Natural killer cell treated with Interleukin-12 subunit alpha and Interleukin-12 subunit beta and Interleukin-15 and Interleukin-18, amount 100 ng/mL, for 72 hours (primary cell): ENCODE measurements at places on chromosomes 12 and 14. TPM values are rescaled to one million over a fixed set of nuclear protein-coding genes. Genes with fewer than 3 reads are reported as not detected.

DNA sequence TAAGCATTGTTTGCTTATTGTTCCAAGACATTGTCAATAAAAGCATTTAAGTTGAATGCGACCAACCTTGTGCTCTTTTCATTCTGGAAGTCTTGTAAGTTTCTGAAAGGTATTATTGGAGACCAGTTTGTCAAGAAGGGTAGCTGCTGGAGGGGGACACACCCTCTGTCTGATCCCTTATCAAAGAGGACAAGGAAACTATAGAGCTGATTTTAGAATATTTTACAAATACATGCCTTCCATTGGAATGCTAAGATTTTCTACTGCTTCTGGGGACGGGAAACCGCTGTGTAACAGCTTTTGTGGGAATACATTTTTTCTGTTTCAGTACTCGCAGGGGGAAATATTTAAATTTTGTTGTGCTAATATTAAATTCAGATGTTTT lies 3.5 kb downstream of the FOS start:
- peaks cover 15% of the 10 kb centered on the region for H3K27me3 ChIP-seq
- H3K4me1 ChIP-seq, result peaks cover 28% of the 10 kb centered on the region

DNA sequence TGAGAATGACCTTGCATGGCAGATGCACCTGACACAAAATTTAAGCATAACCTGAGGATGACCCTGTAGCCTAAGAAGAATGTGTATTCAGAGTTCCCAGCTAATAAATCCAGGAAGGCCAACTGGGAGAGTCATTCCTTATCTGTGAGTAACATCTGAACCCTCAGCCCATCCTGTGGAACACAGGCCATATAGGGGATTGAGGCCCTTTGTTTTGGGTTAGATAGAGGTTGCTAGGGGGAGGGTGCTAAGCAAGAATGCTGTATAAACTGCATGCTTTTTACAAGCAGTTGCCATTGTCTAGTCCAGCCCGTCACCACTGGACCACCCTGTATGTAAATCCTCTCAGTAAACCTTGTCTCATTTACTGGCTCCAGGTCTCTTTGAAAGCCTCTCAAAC lies 77.0 kb downstream of the BICD1 start:
- H3K36me3 ChIP-seq, result no peaks in the 10 kb centered on the region
- DNase-seq, result no peak
- H3K27me3 ChIP-seq, result no peaks in the 10 kb centered on the region
- H3K4me1 ChIP-seq, result no peaks in the 10 kb centered on the region
- no peak overlapping the region for H3K4me3 ChIP-seq
- H3K27ac ChIP-seq, result no peak overlapping the region

DNA sequence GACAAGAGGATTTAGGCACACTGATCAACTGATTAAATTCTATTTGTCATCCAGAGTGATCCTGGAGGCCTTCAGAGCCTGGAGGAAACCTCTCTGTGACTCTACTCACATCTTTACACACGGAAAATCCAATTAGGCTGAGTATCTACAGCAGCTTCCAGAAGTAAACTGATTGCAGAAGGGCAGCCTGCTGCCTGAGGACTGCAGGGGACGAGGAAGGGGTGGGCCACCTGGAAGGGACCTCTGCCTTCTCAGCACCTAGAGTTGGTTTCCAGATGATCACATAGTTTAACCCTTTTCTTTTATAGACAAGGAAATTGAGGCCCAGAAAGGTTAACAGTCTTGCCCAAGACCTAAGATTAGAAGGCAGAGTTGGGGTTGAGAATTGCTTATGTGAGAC lies 206.1 kb downstream of the DAD1 start:
- peaks cover 19% of the 10 kb centered on the region for H3K4me1 ChIP-seq
- no peak overlapping the region for H3K4me3 ChIP-seq
- no peak for DNase-seq
- no peaks in the 10 kb centered on the region for H3K36me3 ChIP-seq
- no peaks in the 10 kb centered on the region for H3K27me3 ChIP-seq

The SLC25A21 gene
- total RNA-seq, result not detected

DNA sequence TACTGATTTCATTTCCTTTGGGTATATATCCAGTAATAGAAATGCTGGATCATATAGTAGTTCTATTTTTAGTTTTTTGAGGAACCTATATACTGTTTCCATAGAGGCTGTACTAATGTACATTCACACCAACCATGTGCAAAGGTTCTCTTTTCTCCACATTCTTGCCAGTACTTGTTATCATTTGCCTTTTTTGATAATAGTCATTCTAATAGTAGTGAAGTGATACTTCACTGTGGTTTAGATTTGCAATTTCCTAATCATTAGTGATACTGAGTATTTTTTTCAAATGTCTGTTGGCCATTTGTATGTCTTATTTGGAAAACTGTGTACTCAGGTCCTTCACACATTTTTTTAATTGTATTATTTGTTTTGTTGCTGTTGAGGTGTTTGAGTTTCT lies 148.2 kb upstream of the NAV3 start:
- no peaks in the 10 kb centered on the region for H3K4me1 ChIP-seq
- H3K36me3 ChIP-seq, result no peaks in the 10 kb centered on the region
- DNase-seq, result no peak
- no peak overlapping the region for H3K27ac ChIP-seq

DNA sequence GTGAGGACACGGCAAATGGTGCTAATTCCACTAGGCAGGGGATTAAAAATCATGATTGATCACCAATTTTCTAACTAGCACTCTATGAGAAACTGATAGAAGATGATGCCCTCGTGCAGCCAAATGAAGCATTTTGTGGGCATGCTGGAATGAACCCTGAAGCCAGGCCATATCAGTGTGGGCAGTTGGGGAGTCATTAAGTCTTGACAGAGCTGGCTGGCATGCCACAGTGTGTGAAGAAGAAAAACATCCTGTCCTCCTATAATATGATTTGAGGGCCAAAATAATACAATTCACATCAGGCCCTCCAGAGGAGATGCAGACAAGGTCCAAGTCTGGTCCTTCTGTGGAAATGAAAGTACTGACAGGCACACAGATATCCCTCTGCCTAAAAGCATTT lies 107.1 kb downstream of the TMTC1 start:
- no peaks in the 10 kb centered on the region for H3K4me1 ChIP-seq
- no peaks in the 10 kb centered on the region for H3K27me3 ChIP-seq
- no peak overlapping the region for H3K4me3 ChIP-seq
- no peak overlapping the region for H3K27ac ChIP-seq

GRCh38 chr14:51574009-51574408 lies 77.7 kb upstream of the FRMD6 start:
- H3K27me3 ChIP-seq, result peaks cover 47% of the 10 kb centered on the region
- no peaks in the 10 kb centered on the region for H3K36me3 ChIP-seq
- H3K27ac ChIP-seq, result no peak overlapping the region

GRCh38 chr12:46506198-46506597 lies 133.6 kb upstream of the SLC38A2 start:
- H3K27ac ChIP-seq, result no peak overlapping the region
- no peak overlapping the region for H3K4me3 ChIP-seq
- H3K4me1 ChIP-seq, result peaks cover 10% of the 10 kb centered on the region
- H3K36me3 ChIP-seq, result peaks cover 62% of the 10 kb centered on the region

The PTGER2 gene
- total RNA-seq, result 96.0 TPM

DNA sequence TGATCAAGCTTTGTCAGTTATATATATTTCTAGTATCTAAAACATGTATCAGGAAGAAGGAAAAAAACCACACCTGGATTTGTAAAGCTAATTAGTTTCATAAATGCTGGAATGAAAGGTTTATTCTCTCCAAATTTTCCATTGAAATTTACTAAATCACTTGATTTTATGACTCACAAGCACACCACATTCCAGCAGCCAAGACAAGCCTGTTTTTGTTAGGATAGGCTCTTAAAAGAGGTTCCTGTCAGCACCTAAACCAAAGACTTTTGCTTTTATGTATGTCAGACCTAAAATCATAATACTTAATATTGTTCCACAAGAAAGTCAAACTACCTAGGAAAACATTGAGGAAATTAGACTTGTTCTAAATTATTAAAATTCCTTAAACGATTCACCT lies 85.3 kb upstream of the PAWR start:
- H3K27ac ChIP-seq, result no peak overlapping the region
- no peaks in the 10 kb centered on the region for H3K36me3 ChIP-seq
- no peak for DNase-seq
- no peak overlapping the region for H3K4me3 ChIP-seq
- H3K4me1 ChIP-seq, result peaks cover 2% of the 10 kb centered on the region

GRCh38 chr14:102891556-102891955 lies 30.9 kb upstream of the AMN start:
- no peaks in the 10 kb centered on the region for H3K4me1 ChIP-seq
- no peaks in the 10 kb centered on the region for H3K27me3 ChIP-seq
- DNase-seq, result no peak
- H3K36me3 ChIP-seq, result no peaks in the 10 kb centered on the region
- H3K27ac ChIP-seq, result no peak overlapping the region
- no peak overlapping the region for H3K4me3 ChIP-seq

DNA sequence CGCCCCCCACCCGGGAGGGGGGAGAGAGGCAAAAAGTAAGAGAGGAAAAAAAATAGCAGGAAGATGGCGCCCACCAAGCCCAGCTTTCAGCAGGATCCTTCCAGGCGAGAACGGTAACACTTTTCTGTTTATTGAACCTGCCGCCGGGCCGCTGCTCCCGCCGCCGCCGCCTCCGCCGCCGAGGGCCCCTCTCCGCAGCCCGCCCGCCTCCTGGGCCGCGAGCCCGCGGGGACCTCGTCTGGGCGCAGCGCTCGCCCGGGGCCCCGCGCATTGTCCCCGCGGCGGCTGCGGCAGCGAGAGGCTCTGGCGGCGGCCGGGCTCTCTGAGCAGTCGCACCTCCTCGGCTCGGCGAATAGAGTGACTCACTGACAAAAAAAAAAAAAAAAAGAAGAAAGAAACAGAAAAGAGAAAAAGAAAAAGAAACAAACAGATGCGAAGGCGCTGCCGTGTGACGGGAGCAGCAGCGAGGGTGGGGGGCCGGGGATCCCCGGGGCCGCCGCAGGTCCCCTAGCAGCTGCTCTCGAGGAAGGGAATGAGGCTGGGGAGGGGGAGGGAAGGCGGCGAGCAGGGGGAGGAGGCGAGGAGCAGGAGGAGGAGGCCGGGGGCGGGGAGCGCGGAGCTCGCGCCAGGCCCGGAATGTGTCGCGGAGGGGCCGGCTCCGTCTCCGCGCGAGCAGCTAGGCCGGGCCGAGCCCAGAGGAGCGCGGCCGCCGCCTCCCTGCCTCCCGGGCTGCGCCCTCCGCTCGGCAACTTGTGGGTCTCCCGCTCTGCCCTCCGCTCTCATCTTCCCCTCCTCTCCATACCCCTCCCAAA lies 781 bp downstream of the NPAS3 start:
- no peak for DNase-seq
- peaks cover 53% of the 10 kb centered on the region for H3K27me3 ChIP-seq
- H3K4me3 ChIP-seq, result peak overlapping the region; percentile 65
- H3K27ac ChIP-seq, result no peak overlapping the region
- peaks cover 11% of the 10 kb centered on the region for H3K36me3 ChIP-seq

GRCh38 chr12:1935700-1936378 lies 17.4 kb upstream of the CACNA2D4 start:
- H3K4me1 ChIP-seq, result no peaks in the 10 kb centered on the region
- no peak overlapping the region for H3K4me3 ChIP-seq
- H3K36me3 ChIP-seq, result peaks cover under 1% of the 10 kb centered on the region

GRCh38 chr14:94164685-94165431 lies 9.3 kb upstream of the PPP4R4 start:
- H3K4me3 ChIP-seq, result no peak overlapping the region
- H3K27ac ChIP-seq, result no peak overlapping the region
- no peaks in the 10 kb centered on the region for H3K4me1 ChIP-seq
- DNase-seq, result no peak
- H3K36me3 ChIP-seq, result no peaks in the 10 kb centered on the region

The SELPLG gene
- total RNA-seq, result 26.5 TPM

The ANKRD9 gene
- 7.9 TPM for total RNA-seq

DNA sequence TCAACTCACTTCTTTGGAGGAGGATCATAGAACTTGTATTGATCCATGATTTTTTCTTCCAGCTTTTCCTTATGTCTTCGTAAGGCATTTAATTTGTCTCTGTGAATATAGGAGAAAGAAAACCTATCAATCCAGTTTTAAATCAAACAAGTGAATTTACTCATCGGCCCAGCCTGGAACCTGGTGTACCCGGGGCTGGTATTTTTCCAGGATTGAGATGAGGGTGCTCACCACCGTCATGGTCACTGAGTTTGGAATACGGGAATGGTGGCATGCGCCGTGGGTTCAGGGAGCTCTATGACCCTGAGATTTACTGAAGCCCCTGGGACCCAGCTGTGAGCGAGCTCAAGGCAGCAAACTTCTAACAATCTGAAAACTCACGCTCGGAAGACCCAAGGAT lies 46.5 kb upstream of the GPR68 start:
- peak; percentile 39 for DNase-seq
- H3K36me3 ChIP-seq, result peaks cover 12% of the 10 kb centered on the region
- H3K4me3 ChIP-seq, result no peak overlapping the region
- H3K27ac ChIP-seq, result peak overlapping the region; percentile 43

DNA sequence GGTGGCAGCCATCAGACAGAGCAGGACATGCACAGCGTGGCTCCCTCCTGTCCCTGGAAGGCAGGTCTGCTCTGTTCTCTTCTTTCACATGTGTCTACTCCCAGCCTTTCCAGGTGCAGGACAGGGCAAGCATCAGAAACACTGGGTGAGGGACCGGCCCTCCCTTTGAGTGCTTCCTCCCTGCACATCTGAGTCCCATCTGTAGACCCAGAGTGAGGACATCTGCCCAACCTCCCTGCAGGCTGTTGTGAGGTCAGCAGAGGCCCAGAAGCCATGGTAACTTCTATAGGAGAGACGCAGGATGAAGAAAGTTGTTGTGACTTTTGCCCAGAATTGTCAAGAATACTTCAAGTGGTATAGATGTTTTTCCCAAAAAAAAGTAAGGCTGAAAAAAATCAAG lies 282.7 kb downstream of the CACNA1C start:
- H3K36me3 ChIP-seq, result no peaks in the 10 kb centered on the region
- H3K27me3 ChIP-seq, result peaks cover 17% of the 10 kb centered on the region
- no peak overlapping the region for H3K4me3 ChIP-seq
- DNase-seq, result no peak
- H3K27ac ChIP-seq, result no peak overlapping the region

DNA sequence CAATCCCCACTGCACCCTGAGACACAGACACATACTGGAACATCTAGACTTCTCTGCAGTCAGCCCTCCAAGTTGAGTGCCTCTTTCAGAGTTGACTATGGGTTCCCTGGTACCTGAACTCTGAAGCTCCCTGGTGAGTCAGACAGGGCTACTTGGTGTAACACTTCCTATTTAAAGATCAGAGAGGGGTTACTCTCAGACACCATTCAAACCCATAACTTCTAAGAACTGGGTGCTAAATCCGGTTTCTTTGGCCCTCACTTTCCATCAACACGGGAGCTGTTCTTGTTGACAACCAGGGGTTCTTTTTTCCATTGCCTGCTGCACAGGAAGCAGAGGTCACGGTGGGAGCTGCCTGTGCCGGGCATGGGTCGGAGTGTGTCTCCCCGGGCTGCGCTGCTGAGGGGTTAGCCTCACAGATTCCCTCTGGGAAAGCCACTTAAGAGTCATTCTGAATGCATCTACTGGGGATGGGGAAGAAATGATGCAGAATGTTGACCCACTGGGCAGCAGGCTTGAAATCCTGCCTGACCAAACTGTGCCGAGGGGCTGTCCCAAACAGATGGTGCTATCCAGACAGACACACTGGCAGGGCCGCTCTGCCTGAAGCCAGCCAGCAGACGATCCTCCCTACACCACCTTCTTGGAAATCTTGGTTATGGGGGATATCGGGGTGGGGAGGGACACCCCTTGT lies 74.1 kb downstream of the PITPNM2 start:
- H3K4me3 ChIP-seq, result peak overlapping the region; percentile 84
- DNase-seq, result peak; percentile 71
- peak overlapping the region; percentile 92 for H3K27ac ChIP-seq
- H3K4me1 ChIP-seq, result peaks cover 44% of the 10 kb centered on the region
